ENCODE measurements at places on chromosomes 16 and 17.

- no peak for DNase-seq
These were observed 43.7 kb upstream of the GOSR1 start for GRCh38 chr17:30433514-30433913.

DNA sequence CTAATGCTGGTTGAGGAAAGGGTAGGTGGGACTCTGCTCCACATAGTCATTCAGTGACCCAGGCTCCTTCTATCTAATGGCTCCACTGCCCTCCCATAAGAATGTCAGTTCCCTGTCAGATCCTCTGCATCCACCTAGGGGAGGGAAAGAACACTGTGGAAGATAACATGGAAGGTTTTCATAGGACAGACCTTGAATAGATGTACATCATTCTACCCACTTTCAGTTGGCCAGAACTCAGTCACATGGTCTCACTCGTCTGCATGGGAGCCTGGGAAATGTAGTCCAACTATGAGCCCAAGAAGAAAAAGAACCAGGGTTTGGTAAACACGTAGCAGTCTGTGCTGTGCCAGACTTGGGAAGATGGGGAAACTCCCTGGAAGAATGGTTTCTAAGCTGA lies 27.1 kb upstream of the SCNN1B start:
- no peak for DNase-seq

DNA sequence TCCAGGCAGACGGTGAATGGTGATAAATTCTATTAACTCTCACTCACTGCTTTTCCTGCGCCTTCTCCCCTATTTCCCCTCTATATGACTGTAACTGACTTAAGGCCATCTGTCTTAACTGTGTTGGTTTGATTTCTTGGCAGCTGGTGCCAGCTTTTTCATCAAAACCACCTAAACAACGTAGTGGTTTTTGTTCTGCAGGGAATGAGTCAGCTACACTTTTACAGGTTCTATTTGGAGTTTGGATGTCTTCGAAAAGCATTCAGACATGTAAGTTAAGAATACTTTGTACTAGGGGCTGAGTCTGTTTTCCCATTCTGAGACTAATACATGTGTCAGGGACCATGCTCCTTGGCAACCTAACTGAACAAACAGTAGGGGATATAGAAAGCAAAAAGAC lies 8.5 kb downstream of the REXO5 start:
- DNase-seq = no peak

GRCh38 chr17:3282901-3283300 lies 15.3 kb downstream of the OR3A1 start:
- no peak for DNase-seq

- peak; percentile 47 for DNase-seq
These were observed 4.7 kb upstream of the MMP15 start for GRCh38 chr16:58020628-58021521.

DNA sequence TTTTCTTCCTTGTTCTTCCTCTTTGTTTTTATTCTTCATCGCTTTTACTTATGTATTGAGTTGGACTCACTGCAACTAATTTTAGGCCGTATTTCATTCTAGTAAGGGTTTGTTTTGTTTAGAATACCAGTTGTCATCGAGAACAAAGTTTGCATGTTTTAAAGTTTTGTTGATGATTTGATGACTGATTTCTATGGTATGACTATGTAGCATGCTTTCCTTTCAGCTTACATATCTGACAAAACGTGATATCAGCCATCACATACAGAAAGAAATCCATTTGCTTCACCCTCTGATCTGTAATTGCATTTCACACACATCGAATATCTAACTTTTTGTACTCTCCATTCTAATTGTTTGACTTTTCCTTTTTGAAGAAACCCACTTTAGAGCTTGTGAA lies 4.0 kb downstream of the PRKCA start:
- no peak for DNase-seq

DNA sequence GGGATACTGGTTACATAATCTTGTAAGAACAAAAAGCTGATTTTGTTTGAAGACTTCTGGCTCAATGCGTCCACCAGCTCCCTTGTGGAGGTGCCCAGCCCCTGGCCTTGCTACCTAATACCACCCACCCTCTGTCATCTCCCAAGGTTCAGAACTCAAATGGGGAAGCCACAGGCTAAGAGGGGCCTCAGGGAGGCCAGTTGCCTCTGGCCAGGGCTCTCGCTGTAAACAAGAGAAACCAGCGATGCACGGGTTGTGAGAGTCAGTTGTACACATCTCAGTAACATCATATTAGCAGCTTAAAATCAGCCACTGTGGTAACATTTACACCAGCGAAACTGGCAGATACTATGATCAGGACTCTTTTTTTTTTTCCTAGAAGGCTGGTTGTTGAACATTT lies 6.0 kb downstream of the TEKT5 start:
- DNase-seq = no peak

DNA sequence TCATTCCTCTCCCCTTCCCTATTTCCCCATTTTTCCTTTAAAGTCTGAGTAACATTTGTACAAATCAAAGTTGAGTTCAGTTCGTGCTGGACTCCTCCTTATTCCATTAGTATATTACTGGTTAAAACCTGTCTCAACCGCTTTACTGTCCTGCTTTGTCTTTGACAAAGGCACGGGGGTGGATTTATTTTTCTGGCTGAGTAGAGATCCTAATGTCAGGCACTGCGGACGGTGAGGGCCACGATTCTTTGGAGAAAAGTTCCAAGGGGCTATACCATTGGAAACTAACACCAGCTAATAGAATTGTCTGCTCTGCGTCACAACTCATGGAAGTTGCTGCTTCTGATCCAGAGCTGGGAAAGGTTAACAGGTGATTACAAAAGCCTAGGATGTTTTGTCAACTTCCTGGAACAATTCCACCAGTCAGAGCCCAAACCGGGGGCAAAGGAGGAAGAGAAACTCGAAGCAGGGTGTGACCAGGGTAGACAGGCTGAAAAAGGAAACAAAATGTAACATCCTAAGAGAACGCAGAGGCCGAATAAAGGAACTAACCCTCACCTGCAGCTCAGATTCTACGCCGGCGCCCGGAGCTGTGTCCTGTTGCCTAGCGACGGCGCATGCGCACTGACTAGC lies 12.4 kb downstream of the TAT start:
- no peak for DNase-seq

GRCh38 chr17:2852221-2852620 lies 56.0 kb downstream of the RAP1GAP2 start:
- DNase-seq = no peak

DNA sequence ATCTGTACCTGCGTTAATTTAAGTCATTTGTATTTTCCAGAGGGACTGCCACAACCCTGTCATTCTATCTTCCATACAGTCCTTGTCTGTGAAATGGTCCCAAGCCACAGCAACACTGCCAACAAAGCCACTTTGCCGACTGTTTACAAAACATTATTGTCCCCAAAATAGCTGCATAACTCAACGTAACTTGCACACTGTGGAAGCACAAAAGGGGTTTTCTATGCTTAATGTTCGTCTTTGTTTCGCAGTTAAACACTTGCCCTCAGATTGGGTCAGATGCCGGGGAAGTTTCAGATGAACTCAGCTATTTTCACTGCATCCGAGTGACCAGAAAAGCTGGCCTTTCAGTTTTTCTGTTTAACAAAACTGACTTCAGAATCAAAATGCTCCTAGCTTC lies 4.6 kb downstream of the SEC14L5 start:
- no peak for DNase-seq

DNA sequence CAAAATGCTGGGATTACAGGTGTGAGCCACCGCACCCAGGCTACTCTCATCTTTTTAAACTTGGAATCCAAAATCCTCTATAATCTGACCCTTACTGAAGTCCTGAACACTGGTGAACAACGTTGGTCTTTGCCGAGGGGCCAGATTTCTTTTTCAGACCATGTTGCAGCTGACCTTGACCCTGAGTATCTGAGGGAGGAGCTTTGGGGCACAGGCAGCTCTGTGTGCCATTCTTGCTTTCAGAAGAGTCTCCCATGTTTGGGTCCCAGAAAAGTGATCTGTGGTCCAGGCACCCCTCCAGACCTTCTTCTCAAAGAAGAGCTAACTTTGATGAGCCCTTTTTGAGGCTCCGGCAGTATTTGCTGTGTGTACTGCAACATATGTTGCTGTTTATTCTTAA lies 50.4 kb downstream of the CENPV start:
- DNase-seq = no peak

GRCh38 chr16:11101695-11102522 lies 154.1 kb downstream of the SOCS1 start:
- no peak for DNase-seq

DNA sequence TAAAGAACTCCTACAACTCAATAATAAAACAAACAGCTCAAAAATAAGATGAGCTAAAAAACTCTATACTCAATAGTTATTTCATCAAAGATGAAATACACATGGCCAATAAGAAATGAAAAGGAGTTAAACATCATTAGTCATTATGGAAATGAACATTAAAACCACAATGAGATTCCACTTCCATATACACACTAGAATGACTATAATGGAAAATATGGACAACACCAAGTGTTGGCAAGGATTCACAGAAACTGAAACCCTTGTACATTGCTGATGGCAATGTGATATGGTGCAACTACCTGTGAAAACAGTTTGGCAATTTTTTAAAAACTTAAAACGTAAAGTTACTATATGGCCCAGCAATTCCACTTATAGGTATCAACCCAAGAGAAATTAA lies 91.4 kb downstream of the GRIN2A start:
- no peak for DNase-seq

DNA sequence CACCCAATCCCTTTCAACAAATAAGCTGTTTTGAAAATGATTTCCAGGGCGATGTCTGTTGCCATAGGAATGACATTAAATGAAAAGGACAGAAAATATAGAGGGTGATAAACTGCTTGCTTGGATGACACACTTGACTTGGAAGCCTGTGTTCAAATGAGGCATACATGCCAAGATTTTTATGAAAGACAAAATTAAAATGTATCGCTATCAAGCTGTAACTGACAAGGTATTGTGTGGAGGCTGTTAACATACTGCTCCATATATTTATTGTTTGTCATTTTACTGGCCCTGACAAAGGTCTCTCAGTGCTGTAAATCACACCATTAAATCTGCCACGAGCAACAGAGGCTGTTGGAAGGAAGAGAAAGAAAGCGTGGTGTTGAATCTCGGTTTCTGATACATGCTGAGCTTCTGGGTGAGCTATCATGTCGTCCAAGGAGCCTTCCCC lies 456.2 kb upstream of the SALL1 start:
- no peak for DNase-seq

- DNase-seq = no peak
These were observed 17.6 kb upstream of the SLC38A8 start for GRCh38 chr16:84059946-84060901.

DNA sequence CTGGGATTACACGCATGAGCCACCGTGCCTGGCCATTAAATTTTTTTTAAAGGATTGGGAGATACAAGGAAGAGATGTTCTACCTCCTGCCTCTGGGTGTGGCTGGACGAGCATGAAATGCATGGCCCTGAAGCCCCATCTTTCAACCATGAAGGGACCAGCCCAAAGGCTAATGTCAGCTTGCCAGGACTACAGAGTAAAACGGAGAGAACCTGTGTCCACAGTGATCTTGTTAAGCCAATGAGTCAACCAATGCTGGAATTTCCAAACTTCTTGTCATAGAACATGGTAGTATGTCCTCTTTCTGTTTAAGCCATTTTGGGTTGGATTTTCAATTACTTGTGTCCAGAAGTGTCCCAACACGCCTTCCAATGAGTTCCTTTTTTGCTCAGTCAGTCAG lies 71.3 kb downstream of the RTN4RL1 start:
- no peak for DNase-seq

GRCh38 chr16:71225145-71225544 lies 5.4 kb downstream of the HYDIN start:
- no peak for DNase-seq

DNA sequence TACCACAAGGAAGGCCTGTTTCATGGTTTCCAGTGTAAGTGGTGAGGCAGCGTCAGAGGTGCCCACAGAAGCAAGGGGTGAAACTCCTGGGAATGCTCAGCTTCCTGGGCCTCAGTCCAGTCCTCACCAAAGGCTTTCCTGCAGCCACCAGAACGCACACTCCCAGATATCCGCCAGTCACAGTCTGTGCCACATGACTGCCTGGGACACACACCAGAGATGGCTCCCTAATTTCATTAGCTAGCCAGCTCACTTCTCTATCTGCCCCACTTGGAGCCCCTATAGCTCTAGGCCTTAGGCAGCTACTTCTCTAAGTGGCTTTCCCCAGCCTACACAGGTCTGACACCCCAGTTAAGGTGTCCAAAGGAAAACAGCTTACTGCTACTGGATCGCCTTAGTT lies 77.0 kb downstream of the CYTH1 start:
- DNase-seq = no peak

DNA sequence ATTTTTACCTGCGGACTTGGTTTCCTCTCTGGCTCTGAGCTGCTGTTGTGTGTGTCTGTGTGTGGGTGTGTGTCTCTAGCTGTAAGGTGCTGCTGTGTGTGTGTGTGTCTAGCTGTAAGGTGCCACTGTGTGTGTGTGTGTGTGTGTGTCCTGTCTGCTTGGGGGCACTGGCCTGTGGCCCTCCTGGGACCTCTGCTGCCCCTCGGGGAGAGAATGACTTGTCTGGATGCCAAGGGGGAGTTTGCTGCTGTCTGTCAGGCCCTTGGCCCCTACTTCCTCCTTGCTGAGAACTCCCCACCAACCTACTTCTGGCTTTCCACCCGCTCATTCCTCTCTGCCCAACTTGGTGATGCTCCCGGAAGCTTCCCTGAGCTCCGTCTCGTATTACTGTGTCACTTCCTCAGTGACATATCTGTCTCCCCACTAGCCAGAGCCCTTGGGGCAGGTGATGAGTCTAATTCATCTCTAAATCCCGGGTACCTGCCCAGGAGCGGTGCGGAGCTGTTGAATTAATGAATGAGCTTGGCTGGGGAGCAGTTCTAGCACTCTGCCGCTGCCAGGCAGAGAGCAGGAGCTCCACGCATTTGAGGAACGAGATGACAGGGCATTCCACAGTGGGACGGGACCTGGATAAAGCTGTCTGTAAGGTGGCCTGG lies 3.5 kb upstream of the LASP1NB start:
- no peak for DNase-seq

GRCh38 chr17:56499799-56500388 lies 93.6 kb upstream of the NOG start:
- no peak for DNase-seq

GRCh38 chr17:47708312-47708863 lies 14.4 kb downstream of the TBKBP1 start:
- no peak for DNase-seq

DNA sequence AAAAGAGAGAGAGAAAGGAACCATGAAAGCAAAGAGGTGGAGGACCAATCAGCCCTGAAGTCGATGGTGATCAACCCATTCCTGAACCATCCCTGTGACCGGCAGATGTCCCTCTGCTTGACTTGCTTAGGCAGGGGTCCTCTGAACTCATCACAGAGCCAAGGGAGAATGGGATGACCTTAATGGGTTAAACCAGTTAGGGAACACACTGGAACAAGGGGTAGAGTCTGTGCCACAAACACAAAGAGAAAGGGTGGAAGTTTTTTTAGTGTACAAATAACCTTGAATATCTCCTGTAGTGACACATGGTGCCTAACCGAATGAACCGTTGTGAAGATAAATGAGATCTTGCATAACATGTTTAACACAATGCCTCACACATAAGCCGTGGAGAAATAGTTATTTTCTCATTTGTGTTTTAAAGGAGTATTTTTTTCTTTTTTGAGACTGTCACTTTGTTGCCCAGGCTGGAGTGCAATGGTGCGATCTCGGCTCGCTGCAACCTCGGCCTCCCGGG lies 11.2 kb downstream of the NAA60 start:
- no peak for DNase-seq

All from activated CD4-positive, CD25-positive, alpha-beta regulatory T cell (primary cell).